Activated naive CD4-positive, alpha-beta T cell treated with Interleukin-2 at 50 U/mL for 16 hours (primary cell): ENCODE measurements at places on chromosomes 4 and X.

- no peak for DNase-seq
Observed at GRCh38 chr4:74944354-74944793, 11.5 kb downstream of the PARM1 start.

DNA sequence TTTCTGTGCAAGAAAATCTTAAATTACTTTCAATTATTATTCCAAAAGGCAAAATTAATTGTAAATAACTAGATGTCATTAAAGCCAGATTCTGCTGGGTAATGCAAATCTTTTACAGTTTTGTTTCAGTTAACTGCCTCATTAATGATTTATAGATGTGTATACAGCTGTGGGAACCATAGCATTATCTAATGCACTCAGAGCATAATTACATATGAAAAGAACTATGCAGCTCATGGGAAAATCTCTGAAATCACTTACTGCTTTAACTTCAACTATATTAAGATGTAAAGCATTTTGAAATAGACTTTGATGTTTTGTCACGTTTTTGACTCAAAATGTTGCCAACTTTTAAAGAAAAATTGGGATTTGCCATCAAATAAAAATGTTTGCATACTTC lies 630.3 kb upstream of the KLHL4 start:
- no peak for DNase-seq

GRCh38 chrX:14936561-14936960 lies 63.3 kb downstream of the MOSPD2 start:
- DNase-seq = no peak

DNA sequence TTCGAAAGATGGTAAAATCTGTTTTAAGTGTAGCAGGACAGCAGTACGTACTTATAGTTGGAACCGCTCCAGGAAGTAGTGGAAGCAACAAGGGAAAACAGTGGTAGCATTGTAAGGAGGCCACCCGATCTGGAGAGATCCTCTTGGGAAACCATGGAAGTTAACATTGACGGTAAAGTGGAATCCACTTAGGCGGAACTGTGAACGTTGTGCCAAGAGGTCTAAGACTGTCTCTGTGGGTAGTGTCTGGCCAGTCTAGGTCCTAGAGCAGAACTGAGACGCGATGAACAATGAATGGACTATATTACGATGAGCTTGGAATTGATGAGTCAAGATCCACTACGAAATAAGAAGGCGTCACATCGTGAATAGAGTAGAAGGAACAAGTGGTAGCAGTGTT lies 124.0 kb downstream of the TENM3 start:
- no peak for DNase-seq

DNA sequence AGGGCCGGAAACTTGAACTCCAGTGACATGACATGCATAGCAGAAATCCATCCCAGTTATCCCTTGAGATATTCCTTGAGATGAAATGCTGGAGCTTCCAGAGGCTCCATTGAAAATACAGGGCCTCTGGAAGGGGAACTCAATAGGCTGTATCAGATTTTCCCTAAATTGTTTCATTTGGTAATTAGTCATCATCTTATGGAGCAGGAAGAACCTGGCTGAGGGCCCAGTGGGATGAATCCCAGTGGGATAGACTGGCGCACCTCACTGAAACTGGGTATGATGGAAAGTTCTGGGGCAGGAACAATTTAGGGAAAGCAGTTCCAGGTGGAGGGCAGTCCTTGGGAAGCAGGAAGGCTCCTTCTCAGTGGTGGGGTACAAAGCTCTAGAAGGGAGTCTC lies 307.8 kb upstream of the DIPK2B start:
- DNase-seq = no peak
